ENCODE measurements at places on chromosomes 4 and X.

DNA sequence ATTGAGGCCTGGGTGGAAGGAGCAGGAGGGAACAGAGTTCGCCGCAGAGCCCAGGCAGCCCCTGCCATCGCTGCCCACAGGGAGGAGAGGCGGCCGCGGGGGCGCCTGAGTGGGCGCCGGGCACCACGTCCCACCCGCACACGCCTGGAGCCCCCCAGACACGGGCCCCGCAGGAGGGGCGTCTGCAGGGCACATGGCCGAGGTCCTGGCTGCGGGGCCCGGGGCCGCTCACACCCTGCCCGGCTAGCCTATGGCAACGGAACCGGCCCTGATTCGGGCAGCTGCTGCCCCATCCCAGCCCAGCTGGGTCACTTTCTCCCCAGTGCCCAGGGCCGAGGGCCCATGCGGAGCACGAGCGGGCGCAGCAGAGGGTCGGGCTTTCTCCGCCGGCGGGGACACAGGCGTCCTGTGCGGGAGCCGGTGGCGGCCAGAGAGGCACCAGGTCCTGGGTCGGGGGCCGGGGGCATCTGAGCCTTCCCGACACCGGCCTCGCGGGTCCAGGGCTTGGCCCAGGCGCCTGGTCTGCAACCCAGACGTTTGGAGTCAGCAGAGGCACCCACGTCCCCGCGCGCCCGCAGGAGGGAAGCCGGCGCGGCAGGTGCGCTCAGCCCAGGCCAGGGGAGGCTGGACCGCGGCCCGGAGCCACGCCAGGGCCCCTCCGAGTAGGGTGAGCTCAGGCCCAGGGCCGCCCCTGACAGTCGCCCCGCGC lies 91.2 kb downstream of the FAM53A start:
- peak; percentile 9 for DNase-seq

DNA sequence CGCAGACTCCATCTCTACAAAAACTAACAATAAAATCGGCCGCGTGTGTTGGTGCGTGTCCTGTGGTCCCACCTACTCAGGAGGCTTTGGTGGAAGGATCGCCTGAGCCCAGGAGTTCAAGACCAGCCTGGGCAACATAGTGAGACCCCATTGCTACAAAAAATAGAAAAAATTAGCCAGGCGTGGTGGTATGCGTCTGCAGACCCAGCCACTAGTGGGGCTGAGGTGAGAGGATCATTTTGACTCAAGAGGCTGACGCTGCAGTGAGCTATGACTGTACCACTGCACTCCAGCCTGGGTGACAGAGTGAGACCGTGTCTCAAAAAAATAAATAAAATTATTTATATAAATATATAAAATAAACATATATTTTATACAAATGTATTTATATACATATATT lies 22.3 kb downstream of the ASMTL start:
- no peak for DNase-seq

- no peak for DNase-seq
Observed at GRCh38 chrX:115958687-115959359, 211.7 kb upstream of the AGTR2 start.

DNA sequence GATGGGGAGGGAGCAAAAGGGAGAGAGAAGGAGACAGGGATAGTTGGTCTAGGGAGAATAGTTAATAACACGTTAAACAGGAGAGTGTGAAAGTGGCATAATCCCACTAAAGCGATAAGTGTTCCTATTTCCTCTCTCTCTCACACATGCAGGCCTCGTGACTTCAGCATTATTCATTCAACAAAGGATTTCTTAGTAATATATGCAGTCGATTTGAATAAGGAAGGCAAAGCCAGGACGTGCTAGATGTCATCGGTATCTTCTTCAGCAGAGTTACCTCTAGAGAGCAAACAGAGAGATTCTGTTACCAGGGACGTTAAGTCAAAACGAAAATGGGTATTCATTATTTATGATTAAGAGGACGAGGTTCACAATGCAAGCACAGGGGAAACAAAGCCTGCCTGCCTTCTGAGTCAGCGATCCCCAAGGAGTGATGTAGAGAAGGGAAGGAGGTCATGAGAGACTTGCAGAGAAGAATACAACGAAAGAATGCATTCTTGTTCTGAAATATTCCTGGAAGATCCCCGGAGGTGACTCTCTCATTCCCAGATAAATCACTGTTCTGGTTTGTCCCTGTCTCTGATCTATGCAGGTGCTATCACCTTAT lies 1048.4 kb downstream of the NLGN4X start:
- DNase-seq, result no peak

- no peak for DNase-seq
Observed at GRCh38 chr4:77586951-77587383, 18.7 kb upstream of the CXCL13 start.

GRCh38 chrX:24619647-24620046 lies 27.5 kb downstream of the PCYT1B start:
- DNase-seq, result no peak

GRCh38 chrX:146189371-146189770 lies 371.7 kb downstream of the SLITRK2 start:
- no peak for DNase-seq

GRCh38 chr4:183563874-183564273 lies 59.0 kb downstream of the ING2 start:
- no peak for DNase-seq

DNA sequence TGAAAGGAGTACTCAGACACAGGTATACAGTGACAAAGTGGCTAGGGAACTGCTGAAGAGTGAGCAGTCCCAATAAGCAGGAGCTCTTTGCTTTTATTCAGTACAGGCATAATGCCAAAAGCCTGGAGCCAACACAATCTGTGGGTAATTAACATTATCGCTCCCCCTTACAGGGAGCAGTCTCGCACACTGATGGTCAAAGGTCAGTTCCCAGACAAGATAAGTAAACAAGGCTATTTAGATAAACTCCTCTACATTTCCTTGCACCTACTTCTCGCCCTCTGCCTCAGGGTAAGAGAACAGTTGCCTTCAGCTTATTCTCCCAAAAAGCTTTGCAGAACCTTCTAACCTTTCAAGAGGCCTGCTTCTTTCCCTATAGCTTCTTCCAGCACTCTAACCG lies 73.9 kb upstream of the TAF9B start:
- DNase-seq, result no peak

- DNase-seq, result no peak
Observed at GRCh38 chr4:140004549-140004895, 149.5 kb downstream of the MAML3 start.

GRCh38 chrX:150792949-150793527 lies 99.8 kb downstream of the MTMR1 start:
- DNase-seq, result no peak

- no peak for DNase-seq
Observed at GRCh38 chr4:89868999-89869589, 25.6 kb upstream of the MMRN1 start.

DNA sequence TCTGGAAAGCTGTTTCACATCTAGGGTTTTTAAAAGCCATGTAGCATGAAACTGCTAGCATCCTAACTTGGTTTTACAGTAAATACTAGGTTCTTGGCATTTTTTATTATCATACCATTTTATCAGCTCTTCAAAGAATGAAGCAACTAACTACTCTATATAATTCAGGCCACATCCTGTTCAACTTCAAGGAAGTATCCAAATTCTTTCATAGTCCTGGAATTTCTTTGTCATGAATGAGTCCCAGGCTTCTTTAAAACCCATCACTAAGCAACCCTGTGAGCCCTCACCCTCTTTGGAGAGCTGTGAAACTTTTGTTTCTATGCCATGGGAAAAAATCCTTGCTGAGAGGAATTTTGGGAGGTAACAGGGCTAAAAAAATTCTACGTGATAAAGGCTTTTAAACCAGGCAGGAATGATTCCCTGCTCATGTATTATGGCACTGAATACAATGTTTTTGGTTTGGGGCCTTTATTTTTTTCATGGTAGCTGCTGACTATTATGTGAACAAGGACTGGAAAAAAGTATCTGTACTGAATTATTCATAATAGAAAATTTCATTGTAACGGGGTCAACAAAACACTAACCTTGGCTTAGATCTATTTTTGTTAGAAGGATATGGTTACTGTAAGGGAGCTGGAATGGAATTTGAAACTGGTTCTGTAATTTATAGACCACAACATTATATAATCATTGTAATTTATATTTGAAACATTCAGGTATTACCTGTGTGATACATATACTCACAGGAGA lies 164.9 kb downstream of the DCTD start:
- DNase-seq, result no peak

DNA sequence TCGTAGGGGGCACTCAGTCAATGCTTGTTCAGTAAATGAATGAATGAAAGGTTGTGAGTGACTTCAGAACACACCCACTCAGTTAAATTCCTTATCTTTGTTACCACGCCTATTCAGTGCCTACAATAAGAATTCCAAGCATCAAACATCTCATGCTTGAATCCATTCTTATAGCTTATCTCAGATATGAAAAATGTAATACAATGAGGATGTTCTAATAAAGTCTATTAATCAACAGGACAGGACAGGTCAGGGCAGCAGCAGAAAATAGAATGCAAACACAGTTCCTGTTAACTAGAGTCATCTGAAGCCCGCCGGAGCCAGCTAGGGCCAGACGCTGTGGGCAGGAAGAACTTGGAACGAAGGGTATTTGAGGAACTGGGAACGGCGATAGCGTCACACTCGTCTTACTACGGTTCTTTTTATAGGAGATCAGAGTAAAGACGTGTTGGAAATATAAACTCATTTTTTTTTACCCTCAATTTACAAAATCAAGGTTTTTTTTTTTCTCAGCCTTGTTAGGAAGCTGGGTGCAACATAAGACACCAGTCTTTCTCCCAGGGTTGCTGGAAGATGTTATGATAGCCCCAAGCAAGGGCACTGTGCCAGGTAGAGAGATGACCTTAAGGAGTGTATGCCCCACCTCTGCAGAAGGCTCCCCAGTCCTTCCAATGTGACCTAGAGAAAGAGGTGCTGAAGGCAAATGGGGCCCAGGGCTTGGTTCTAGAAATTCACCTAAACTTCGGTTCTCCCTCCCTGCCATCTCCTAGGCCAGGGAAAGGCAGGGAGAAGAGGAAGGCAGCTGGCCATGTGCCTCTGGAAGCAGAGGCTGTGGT lies 48.3 kb downstream of the SEL1L3 start:
- no peak for DNase-seq

DNA sequence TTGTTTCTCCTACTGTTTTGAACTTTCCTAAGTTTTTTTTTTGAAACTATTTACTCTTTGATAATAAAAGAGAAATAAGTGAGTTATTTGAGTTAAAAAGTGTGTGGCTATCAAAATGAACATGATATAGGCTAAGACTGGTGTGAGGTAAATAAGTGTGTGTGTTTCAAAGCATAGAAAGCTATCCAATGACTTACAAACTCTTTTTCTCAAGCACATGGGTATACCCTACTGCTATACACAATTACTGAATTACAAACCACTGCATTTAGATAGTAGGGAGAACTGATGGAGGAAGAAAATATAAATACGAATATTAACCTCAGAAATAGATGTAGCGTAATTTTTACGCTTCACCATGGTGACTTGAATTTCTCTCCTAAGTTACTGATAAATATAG lies 305.8 kb upstream of the ANXA10 start:
- no peak for DNase-seq

GRCh38 chrX:105299286-105299685 lies 78.8 kb upstream of the TEX13A start:
- DNase-seq, result no peak

GRCh38 chr4:163816494-163816893 lies 322.0 kb downstream of the TMA16 start:
- no peak for DNase-seq

GRCh38 chr4:51853027-51853682 lies 10.2 kb downstream of the DCUN1D4 start:
- no peak for DNase-seq

GRCh38 chr4:111208970-111209369 lies 586.1 kb upstream of the PITX2 start:
- DNase-seq, result no peak

GRCh38 chr4:40446839-40447238 lies 111.7 kb downstream of the CHRNA9 start:
- DNase-seq, result no peak

DNA sequence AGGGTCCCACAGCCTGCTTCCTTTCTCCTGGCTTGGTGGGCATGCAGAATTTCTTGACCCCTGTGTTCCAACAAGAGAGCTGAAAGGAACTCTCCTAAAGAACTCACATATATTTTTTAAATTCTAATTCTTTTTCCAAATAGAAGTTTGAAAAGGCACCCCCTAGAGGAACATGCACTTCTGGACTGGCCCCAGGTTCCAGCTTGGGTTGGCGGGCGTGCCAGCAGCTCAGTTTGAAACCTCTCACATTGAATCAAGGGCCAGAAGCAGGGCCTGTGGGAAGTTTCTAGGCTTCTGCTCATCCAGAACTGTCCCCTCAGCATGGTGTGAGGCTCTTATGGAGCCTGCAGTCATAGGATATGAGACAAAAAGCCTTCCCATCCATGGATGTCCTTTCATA lies 132.6 kb downstream of the ATG4A start:
- DNase-seq, result no peak

DNA sequence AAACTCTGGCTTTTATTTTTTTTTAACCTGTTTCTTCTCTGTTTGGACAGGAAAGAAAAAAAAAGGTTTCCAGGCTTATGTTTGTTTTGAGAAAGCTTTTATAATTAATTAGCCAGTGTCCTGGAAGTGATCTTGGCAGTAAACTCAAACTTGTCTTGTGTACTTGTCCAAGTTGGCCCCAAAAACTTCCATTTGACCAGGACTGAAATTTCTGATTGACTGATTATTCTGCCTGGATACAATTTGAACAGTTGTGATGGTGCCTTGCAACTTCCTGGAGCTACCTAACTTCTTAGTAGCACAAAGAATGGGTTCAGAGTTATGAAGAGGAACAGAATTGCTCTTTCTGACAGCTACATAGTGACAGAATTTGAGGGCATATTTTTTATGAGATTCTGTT lies 62.0 kb downstream of the SLC4A4 start:
- DNase-seq, result no peak

- no peak for DNase-seq
Observed at GRCh38 chr4:100306018-100306417, 115.8 kb upstream of the DDIT4L start.

GRCh38 chr4:148355442-148356123 lies 86.6 kb downstream of the NR3C2 start:
- no peak for DNase-seq

DNA sequence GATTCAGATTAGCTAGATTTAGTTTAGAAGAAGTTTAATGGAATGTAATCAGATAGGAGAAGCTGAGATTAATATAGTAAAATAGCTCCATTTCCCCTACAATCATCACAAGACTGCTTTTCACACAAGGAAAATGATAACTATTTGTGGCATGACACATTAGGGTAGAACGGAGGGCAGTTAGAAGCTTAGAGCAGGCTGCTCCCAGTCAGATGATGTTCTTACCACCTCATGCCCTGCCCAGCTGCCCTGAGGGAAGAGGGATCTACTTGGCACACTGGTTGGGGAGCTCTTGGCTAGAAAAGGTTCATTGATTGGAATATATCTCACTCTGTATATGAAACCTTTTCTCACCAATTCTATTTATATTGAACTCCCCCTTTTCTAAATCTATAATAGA lies 180.7 kb upstream of the IL15 start:
- no peak for DNase-seq

- no peak for DNase-seq
Observed at GRCh38 chrX:45142185-45142584, 58.5 kb downstream of the DIPK2B start.

DNA sequence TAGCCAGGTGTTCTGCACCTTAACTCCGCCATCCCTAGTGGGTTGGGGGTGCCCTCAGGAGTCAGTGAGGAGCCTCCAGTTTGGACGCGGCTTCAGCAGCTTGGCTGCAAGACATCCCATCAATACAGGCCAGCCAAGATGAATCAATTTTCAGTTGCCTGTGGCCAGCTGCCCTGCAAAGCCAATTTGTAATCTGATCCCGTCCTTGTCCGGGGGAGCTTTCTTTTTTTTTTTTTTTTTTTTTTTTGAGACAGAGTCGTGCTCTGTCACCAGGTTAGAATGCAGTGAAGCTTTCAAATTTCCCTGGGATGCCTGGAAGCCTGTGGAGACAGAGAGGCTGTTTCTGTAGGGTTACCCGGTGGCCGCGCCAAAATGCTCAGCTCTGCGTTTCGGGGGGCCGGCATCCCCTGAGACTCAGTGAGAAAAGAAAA lies 192.5 kb downstream of the ASMT start:
- DNase-seq, result no peak
